ENCODE measurements at places on chromosomes 4 and X.

GRCh38 chrX:55206162-55206941, 13.8 kb upstream of the PAGE5 start:
- no peak for DNase-seq

GRCh38 chr4:167290678-167291077, 56.4 kb upstream of the SPOCK3 start:
- no peak for DNase-seq

- DNase-seq, result no peak
Measured at GRCh38 chr4:159859656-159860148, 756.8 kb downstream of the RAPGEF2 start.

DNA sequence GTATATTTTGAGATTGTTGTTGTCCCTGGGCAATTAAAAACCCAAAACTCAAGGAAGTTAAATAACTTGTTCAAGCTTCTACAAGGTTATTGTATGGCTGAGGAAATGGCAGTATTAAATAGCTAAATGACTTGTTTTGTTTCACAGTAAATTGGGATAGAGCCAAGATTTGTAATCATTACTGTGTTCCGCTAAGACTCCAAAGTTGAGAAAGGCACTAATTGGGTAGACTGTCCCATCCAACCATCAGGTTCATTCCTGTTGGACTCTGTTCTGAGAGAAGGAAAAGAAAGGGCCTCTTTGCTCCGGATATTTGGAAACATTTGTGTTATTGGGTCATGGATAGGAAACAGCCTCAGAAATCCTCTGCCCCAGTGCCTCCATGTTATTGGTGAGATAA, 82.2 kb downstream of the DCLK2 start:
- no peak for DNase-seq

DNA sequence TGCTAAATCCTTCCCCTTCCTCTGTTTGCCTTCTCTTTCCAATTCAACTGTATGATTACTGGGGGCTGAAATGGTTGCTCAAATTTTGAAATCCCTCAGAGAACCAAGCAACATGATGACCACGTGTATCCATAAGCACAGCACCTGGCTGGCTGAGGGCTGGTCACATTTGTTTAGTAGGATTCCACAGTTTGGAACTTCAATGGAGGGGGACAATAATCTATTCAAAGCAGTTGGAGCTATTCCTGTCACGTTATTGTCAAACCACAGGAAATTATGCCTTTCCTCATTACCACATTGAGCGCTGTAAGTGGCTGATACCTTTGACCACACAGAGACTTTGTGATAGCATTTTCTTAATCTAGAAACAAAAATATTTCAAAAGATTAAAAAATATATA, 7.0 kb downstream of the TMSB4X start:
- DNase-seq, result no peak

- DNase-seq, result no peak
Measured at GRCh38 chrX:136780763-136781162, at the start of gene ARHGEF6. Gene ARHGEF6 (minus strand): TSS chrX:136780932. CDS start chrX:136780882, 50 bp downstream.

DNA sequence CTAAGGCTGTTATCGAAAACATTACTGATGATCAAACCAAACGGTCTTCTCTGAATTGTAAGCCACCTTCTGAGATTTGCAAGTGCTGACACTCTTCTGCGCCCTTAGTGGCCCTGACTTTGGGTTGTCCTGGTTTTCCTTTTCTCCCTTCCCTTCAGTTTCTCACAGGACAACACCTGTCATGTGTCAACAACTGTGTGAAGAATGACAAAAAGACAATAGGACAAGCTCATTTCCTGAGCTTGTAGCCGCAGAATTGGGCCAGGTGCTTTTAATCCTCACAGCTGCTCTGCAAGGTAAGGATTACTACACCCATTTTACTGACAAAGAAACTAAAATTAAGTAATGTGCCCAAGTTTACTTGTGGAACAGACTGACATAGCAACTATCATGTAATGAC, 44.9 kb upstream of the TXK start:
- no peak for DNase-seq

DNA sequence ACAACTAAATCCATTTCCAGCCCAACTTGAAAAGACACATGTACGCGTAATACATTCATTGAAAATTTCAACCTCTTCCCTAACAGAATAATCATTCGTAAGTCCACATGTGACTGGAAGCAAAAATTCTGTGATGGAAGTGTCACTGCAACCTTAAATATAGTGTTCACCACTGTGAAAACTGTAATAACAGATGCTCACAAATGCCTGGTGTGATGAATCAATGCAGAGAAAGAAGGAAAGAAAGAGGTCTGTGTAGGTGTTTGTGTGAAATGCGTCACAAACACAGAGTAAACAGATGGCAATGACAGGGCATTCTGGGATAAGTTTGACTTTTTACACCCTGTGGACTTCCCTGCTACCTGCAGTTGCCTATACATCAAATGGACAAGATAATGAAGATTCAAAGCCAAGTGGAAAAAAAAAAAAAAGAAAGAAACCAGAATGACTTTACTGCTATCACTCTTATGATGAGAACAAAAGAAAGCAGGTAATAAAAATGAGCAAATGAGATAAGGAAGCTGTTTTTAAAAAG, 123.3 kb downstream of the EPHA5 start:
- no peak for DNase-seq

GRCh38 chrX:14802943-14803710, 69.7 kb downstream of the FANCB start:
- no peak for DNase-seq

- no peak for DNase-seq
Measured at GRCh38 chr4:96295143-96295741, 455.3 kb downstream of the PDHA2 start.
